ENCODE measurements at places on chromosomes 1 and 21.

DNA sequence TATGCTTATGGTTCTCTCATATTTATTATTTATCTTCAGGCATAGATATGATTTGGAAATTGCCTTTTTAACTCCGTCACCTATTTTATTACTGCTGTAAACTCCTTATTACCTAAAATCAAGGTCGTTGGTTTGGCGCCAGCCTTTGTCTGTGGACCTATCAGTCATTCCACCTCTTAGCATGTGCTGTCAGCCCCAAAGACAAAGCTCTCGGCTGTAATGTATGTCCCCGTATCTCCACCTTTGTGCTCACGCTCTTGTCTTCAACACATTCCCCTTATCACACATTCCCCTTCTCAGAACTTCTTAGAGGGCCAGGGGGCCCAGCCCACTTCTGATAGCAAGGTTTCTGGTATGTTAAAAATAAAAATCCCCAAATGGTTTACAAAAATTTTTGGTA is 342.2 kb downstream of the RYR2 start:
- DNase-seq = no peak

DNA sequence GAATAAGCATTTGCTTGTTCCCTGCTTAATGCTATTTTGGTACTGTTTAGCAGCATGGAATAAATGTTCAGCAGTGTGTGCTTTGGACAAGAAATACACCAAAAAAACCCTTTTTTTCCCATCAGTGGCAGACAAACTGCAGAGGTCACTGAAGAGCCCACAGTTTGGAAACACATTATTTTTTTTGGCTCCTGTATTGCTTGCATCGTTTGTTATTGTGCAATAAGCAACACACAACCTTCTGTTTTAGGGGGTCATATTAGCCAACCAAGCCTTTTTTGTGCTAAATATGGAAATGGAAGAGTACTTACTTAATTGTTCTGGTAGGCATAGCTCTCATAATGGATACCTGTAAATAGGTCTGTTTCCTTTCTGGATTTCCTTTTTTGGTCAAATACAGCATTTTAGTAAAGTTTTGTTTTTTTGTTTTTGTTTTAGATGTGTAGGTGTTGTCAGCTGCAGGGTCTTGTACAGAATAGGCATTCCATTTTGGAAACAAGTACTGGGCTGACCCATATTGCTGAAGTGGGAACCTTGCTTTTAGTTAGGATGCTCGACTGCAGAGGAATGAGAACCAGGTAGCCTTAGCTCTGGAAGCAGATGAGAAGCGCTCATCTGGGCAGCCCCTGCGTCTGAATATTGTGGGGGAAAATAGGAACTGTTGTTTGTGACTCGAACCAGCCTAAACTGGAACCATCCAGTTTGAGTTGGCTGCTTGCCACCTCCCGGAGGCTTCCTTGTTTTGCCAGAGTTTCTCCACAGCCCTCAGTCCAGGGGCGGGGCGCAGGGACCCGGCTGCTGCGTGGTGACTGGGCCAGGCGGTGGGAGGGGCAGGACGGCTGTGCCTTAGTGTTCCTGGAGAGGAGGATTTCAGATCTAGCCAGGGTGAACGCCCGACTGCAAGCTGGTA is 38.4 kb downstream of the SPEN start:
- DNase-seq = no peak

DNA sequence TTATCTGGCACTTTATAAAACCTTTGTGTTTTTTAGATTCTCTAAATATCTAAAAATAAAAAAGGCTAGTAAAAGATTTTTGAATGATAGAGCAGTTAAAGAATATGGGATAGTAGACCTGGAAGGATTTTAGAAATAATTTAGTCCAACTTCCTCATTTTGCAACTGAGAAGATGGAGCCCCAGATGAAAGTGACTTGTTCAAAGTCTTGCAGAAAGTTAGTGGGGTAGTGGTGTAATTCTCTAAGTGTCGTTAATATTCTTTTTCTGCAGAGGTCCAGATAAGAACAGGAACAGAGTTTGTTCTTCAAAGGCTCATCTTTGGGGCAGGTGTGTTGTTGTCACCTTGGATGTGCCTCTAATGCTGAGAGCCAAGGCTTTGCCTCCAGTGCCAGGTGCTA is 159.5 kb downstream of the DISC1 start:
- DNase-seq = no peak

GRCh38 chr1:165218731-165219130 is 137.8 kb downstream of the LMX1A start:
- DNase-seq = no peak

Data from central memory CD4-positive, alpha-beta T cell (primary cell).